Occipital lobe (tissue), 3 donors: ENCODE measurements at places on chromosomes 5 and 9. TPM values are rescaled to one million over a fixed set of nuclear protein-coding genes. Genes with fewer than 3 reads are reported as not detected.

- peak; percentile 77 for DNase-seq
Observed at GRCh38 chr9:136799854-136800657, 3.9 kb downstream of the CCDC183 start.

NEUROG1 gene
- total RNA-seq, result 1.1 TPM

DNA sequence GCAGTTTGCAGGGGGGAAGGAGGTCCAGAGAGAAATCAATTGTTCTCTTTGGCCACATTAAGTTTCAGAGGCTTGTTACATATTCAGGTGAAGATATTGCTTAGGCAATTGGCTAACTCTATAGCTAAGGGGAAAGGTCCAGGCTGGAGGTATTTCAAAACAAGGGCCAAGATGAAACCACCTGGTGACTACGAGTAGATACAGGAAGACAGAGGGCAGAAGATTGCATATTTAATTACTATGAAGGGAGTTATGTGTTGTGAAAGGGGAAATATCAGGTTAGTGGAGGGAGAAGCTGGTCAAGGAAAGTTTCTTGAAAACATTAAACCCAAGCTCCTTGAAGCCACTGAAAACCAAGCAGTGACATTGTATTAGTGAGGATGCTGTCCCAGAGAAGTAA lies 1.9 kb upstream of the RAD23B start:
- DNase-seq, result no peak

DNA sequence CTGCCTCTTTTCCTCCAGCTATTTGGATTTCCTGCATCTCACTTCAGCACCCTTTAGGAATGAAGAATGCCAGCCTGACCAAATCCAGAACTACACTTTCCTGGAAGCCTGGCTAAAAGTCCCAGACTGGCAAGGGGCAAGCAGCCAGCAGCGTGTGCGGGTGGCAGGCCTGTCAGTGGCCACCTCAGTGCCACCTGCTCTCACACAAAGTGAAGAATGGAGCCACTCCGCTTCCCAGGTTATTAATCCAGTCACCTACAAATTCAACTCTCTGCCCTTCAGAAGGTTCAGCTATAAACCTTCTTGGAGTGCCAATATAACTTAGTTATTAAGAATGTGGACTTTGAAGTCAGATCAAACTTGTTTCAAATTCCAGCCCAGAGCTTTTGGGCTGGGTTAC lies 6.7 kb upstream of the ALDOB start:
- DNase-seq, result no peak

PCYOX1L gene
- 11.9 TPM for total RNA-seq

GRCh38 chr5:32600054-32600622 lies 14.8 kb downstream of the SUB1 start:
- DNase-seq, result no peak

- DNase-seq, result no peak
Observed at GRCh38 chr5:123085638-123086286, 3.3 kb upstream of the PRDM6 start.

DNA sequence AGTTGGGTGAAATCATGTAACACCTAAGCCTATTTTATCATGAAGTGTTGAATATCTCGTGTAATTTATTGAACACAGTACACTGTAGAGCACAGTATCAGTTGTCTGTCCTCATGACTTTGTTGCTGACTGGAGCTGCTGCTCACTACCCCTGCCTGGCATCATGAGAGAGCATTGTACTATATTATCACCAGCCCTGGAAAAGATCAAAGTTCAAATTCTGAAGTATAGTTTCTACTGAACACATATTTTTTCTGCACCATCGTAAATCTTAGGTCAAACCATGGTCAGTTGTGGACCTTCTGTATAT lies 169.3 kb upstream of the RAI14 start:
- no peak for DNase-seq

GRCh38 chr9:112011051-112011620 lies 114.5 kb downstream of the UGCG start:
- DNase-seq, result no peak

GRCh38 chr5:171311322-171312077 lies 2.5 kb downstream of the TLX3 start:
- no peak for DNase-seq

DTWD2 gene
- total RNA-seq, result 13.9 TPM

GRCh38 chr9:107308461-107308860 lies 25.4 kb downstream of the RAD23B start:
- no peak for DNase-seq

CARD6 gene
- 1.6 TPM for total RNA-seq

DNA sequence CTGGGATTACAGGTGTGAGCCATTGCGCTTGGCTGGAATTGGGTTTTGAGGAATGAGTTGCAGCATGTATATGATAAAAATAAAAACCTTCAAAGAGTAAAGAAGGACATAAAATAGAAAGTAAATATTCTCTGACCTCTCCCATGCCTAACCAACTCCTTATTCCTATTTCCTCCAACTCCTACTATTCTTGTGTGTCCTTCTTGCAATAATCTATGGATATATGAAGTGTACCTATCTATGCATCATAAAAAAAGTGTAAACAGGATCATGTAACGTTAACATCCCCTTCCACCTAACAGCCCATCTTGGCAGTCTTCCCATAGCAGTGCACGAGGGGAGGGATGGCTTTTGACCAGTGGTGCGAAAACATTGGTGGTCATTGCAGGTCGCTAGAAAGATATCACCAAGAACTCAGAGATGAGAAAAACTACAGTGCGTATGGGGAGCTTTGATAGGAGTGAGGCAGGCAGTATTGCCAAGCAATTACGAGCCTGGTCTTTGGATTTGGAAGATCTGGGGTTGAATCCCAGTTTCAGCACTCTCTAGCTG lies 69.9 kb downstream of the PPARGC1B start:
- DNase-seq, result no peak

DNA sequence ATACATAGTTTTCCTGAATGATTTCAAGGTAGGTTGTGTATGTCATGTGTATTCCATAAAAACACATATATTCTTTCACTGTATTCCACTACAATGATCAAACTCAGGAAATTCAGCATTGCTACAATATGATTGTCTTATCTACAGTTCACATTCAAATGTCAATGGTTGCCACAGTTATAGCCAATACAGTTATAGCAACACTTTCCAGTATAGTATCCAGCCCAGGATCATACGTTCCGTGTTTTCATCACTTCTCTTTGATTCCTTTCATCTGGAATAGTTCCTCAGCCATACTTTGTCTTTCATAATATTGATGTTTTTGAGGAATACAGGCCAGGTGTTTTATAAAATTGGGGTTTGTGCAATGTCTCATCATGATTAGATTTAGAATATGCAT lies 9.5 kb downstream of the OR2S2 start:
- no peak for DNase-seq

DNA sequence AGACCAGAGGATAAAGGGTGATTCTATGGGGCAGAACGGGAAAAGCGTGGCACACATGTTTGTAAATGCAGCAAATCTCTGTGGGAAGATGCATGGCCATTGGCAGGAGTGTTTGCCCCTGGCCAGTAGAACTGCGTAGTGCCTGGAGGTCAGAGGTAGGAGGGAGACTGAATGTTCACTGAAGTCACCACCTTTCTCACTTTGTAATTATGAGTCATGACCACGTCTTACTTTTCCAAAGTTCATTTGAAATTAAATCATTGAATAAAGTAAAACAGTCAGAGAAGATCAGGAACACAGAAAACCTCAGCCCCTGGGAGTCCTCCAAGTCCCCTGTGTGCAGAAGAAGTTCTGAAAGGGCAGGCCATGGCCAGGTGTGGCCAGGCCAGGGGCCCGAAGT lies 4.6 kb downstream of the PTGES start:
- DNase-seq, result no peak

MARVELD2 gene
- total RNA-seq, result 0.78 TPM

DNA sequence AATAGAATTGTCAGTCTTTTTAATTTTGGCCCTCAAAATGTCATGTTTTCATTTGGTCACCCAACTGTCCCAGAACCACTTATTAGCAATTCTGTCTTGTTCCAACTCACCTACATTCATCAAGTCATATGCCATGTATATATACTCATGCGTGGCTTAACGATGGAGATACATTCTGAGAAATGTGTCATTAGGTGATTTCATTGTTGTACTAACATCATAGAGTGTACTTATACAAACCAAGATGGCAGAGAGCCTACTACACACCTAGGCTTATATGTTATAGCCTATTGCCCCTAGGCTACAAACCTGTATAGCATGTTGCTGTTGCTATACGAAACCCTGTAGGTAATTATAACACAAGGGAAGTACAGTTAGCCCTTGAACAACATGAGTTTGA lies 36.6 kb downstream of the RNF38 start:
- no peak for DNase-seq

NR5A1 gene
- total RNA-seq, result under 0.01 TPM

DNA sequence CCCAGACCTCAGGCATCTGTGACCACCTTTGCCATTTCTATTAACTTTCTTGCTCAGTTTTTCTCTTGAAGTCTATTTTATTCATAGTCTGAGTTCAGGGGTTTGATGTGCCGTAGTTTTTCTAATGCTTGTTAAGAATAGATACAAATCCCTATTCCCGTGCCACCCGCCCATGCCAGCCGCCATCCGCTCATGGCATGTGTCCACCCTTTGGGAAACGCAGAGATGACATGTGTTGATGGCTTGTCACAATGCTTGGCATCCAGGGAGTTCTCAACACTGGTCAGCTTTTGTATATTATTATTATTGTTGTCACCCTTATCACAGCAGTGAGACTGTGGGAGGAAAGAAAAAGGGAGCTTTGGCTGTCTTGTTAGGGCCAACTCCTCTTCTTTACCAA lies 17.3 kb upstream of the ANGPTL2 start:
- no peak for DNase-seq

- DNase-seq, result no peak
Observed at GRCh38 chr5:22249209-22249729, 603.9 kb downstream of the CDH12 start.
